Activated CD4-positive, alpha-beta T cell treated with anti-CD3 and anti-CD28 coated beads, Interleukin-2, amount 50 U/mL, for 24 hours (primary cell): ENCODE measurements at places on chromosomes 12 and 14.

GRCh38 chr12:42484996-42485395 lies 104.5 kb downstream of the PRICKLE1 start:
- no peak for DNase-seq

DNA sequence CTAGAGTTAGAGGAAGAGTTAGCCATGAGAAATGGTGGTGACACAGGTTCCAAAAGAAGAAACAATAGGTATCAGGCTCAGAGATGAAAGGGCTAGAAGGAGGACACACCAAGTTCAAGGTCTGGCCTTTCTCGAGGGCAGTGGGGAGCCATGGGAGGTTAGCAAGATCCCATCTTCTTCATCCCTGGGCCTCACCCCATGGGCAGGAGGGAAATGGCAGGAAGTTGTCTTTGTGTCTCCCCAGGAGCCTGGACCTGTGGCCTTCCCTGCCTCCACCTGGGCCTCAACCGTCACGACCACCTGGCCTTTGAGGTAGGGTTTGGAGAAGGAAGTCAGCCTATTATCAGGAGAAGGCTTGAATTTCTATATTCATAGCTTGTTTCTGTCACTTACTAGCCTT lies 5.8 kb upstream of the AQP2 start:
- DNase-seq = no peak

DNA sequence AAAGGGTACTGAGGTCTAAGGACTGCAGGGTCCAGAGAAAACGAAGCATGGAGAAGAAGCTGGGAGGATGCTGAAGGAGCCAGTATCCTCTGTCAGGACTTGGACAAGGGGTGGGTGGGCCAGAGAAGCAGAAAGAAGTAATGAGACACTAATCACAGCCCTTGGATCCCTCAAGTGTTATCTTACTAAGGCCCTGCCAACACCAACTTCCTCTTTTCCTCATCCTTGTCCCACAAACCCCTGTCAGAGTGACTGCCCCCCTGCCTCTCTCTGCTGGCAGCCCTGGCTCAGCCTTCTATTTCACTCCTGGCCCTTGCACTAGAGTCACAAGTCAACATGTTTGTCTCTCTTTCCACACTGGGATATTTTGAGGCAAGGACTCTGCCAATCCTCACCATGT lies 3.8 kb upstream of the ASIC1 start:
- no peak for DNase-seq

DNA sequence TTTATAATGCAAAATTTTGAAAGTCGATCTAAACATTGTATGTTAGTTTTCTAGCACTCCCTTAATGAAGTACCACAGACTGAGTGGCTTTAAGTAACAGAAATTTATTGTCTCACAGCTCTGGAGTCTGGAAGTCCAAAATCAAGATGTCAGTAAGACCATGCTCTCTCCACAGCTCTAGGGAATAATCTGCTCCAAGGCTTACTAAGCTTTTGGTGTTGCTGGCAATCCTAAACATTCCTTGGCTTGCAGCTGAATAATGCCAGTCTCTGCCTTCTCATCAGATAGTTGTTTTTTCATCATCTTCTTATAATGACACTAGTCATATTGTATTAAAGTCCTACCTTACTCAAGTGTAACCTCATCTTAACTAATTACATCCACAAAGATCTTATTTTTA lies 102.2 kb downstream of the RASSF9 start:
- DNase-seq = no peak

DNA sequence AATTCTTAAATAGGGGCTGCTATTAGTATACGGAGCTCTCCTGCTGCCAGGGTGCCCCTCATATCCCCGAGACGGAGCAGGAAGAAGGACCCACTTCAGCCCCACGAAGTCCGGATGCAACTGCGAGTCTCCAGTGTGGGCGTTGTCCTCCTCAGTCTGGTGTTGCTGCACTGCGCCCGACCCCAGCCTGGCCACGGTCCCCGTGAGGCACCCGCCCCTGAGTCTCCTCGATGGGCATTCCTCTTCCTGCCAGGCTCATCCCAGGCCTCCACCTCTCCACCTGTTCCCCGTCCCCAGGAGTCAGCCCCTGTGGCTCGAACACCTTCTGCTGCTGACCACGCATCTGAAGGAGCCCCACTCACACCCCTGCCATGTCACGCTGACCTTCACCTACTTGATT lies 68.1 kb upstream of the SFSWAP start:
- DNase-seq = no peak

- DNase-seq = no peak
Measured at GRCh38 chr12:30725739-30726138, 29.0 kb downstream of the CAPRIN2 start.

GRCh38 chr14:22739423-22739822 lies 27.1 kb upstream of the OXA1L start:
- no peak for DNase-seq

DNA sequence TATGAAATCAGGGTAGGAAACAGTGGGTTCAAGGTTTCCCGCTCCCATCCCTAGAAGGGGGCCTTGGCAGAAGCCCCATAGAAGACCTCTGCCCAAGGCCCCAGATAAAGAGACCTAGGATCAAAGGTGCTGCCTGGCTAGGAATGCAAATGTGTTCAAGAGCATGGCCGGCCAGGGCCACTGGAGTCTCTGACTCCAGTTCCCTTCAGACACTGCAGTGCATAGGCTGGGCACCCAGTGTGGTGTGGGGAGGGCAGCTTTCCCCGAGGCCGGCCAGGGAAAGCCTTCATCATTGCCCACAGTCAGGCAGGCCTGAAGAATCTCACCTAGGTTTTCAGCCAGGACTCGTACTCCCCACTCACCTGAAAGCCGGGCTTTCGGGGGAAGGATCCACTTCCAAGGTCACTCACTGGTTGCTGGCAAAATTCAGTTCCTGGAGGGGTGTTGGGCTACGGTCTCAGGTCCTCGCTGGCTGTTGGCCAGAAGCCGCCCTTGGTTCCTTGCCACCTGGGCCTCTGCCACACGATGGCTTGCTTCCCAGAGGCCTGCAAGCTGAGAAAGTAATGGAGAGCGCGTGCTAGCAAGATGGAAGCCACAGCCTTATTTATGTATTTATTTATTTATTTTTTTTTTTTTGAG lies 9.7 kb upstream of the PEBP1 start:
- no peak for DNase-seq

- no peak for DNase-seq
Measured at GRCh38 chr14:73342670-73343069, 105.4 kb downstream of the PAPLN start.

- no peak for DNase-seq
Measured at GRCh38 chr14:61540931-61541330, 154.4 kb upstream of the HIF1A start.

DNA sequence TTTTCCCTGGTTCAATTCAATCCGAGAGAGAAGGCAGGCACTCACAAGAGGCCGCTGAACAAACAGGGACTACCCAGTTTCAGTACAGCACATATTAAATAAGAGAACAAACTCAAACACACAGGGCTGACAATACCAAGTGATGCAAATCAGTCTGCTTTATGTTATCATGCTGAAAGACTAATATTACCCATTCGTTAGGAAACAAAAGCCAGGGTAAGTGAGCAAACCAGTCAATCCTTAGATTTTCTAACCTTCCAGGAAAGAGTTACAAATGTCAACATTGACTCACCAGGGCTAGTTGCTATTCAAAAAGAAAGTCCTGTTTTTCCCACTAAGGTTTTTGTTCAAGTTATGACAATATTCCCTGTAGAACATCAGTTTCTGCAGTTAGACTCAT lies 246.2 kb downstream of the C12orf42 start:
- no peak for DNase-seq

DNA sequence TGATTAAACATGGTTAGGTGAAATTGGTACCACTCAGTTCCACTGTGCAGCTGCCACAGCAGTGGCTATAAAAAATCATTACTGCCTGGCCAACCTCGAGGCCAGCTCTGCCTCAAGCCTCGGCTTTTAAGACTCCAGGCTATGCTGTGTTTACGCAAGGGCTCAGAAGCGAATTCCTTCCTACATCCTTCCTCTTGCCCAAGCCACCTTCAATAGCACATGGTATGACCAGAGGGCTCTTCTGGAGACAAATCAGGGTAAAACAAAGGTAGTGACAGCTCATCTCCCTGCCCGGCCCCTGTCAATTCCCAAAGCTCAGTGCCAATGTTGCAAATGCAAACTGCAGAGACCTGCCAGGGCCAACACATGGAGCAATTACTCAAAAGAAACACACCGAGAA lies 31.9 kb downstream of the NUAK1 start:
- DNase-seq = no peak

DNA sequence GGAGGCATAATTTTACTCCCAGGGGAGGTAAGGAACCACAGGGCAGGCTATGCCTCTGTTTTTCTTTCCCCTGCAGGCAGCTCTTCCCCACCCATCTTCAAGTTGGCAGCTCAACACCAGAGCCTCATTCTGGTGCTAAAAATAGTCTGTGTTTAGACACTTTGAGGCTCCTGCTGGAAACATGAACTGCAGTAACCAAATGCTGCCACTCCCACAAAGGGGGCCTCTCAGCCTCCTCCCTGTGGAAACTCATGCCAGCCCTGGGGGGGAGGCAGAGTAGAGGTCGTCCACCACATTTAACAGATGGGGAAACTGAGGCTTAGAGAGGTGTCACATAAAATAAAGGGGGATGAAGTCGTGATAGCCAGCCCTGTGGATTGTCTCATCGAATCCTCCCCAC lies 61.4 kb downstream of the WSCD2 start:
- no peak for DNase-seq

GRCh38 chr14:55910601-55911243 lies 207.5 kb upstream of the PELI2 start:
- DNase-seq = no peak

GRCh38 chr14:103576371-103577024 lies 13.7 kb downstream of the COA8 start:
- DNase-seq = no peak

DNA sequence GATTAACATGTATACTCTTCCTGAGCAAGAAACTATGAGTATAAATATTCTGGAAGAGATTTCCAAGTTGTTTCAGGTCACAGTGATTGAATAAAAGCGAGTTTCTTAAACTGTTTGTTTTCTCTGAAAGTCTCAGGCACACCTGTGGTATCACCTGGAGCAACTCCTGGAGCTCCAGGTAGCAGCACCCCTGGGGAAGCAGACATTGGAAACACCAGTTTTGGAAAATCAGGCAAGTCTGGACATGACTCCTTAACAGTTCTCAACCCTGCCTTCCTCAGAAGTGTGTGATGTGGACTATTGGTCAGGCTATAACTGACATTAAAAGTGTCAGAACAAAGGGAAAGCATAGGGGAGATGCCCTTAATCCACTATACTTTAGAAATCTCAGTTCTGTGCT lies 217.6 kb upstream of the CNTN1 start:
- DNase-seq = no peak

- no peak for DNase-seq
Measured at GRCh38 chr14:63180011-63180410, 24.2 kb upstream of the RHOJ start.

- no peak for DNase-seq
Measured at GRCh38 chr14:104611881-104612280, 7.3 kb upstream of the TMEM179 start.

DNA sequence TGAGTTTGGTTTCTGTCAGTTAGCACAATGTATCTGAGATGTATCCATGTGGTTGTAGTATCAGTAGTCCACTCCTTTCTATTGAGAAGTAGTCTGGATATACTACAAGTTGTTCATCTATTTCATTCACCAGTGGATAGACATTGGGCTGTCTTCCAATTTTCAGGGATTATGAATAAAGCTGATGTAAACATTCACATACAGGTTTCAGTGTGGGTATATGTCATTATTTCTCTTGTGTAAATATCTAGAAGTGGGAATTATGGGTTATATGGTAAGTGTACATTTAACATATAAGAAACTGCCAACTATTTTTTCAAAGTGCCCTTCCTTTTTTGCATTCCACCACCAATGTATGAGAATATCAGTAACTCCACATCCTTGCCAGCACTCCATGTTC lies 35.9 kb downstream of the PHLDA1 start:
- DNase-seq = no peak

- DNase-seq = no peak
Measured at GRCh38 chr12:118544569-118544968, 168.2 kb downstream of the SUDS3 start.

DNA sequence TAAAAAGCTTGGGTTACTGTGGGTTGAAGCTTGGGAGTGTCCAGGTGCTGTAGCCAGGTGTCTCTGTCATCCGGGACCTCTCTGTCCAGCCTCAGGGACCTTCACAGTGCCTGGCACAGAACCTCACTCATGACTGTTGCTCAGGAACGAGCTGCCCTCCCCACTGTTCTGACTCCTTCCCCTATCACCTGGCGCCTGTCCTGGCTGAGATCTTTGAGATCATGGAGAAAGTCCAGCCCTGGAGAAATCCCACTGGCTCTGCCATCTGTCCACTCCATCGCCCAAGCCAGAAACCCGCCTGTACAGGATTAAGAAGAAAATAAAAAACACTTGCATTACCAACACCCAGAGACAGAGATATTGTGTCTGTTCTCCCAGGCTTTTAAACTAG lies 53.5 kb downstream of the DGLUCY start:
- no peak for DNase-seq

DNA sequence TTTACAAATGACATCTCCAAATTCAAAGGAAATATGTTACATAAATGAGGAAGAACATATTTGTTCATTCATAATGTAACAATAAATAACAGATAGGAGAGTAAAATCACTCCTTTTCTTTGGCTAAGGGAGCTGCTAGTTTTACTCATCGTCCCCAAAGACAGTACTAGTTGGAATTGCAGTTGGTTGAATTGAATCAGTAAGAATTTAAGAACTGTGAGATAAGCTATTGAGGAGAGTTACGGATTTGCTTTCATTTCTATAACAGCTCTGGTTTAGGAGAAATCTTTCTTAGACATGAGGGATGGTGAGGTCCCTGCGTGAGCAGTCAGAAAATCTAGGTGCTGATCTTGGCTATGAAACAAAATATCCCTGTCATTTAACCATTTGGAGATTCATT lies 402.8 kb downstream of the AEBP2 start:
- no peak for DNase-seq

DNA sequence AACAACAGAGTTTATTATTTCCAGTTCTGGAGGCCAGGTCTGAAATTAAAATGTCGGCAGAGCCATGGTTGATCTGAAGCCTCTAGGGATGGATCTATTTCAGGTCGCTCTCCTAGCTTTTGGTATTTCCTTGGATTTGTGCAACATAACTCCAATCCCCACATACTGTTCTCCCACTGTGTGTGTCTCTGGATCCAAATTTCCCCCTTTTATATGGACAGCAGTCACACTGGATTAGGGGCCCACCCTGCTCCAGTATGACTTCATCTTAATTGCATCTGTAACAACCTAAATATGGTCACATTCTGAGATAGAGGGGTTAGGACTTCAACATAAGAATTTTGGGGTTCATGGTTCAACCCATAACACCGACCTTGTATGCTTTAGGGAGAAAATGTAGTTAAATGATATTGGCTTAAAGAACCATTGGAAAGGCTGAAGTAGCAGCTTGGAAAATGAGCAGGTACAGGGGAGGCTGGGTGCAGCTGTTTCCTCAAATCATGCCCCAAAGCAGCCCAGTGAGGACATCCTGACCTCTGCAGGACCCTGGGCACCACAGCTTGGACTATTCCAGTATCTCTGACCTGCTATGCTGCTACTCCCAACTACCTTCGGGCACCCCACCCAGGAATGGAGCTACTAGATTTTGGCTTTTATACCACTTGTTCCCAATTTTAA lies 13.9 kb upstream of the MDM2 start:
- DNase-seq = no peak
